Panc1 (cell line): ENCODE measurements at places on chromosomes 7 and 10. TPM values are rescaled to one million over a fixed set of nuclear protein-coding genes. Genes with fewer than 3 reads are reported as not detected.

GRCh38 chr10:24790599-24790998 is 66.9 kb upstream of the ARHGAP21 start:
- H3K27me3 ChIP-seq = no peaks in the 10 kb centered on the region
- H3K4me1 ChIP-seq = no peaks in the 10 kb centered on the region
- H3K36me3 ChIP-seq = no peaks in the 10 kb centered on the region
- no peak overlapping the region for H3K4me3 ChIP-seq
- no peak for DNase-seq

DNA sequence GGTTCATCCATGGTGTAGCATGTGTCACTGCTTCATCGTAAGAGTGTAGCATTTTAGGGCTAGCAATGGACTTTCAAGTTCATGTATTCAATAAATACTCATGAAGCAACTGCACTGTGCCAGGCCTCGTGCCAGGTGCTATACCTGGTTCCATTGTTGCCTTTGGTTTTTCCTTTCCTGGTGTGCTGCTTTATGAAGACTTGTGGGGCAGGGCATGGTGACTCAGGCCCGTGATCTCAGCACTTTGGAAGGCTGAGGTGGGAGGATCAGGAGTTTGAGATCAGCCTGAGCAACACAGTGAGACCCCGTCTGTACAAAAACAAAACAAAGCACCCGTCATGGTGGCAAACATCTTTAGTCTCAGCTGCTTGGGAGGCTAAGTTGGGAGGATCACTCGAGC is 2.2 kb upstream of the CPA4 start:
- no peaks in the 10 kb centered on the region for H3K4me1 ChIP-seq
- DNase-seq = no peak
- no peaks in the 10 kb centered on the region for H3K36me3 ChIP-seq
- no peaks in the 10 kb centered on the region for H3K27me3 ChIP-seq
- no peak overlapping the region for H3K4me3 ChIP-seq
- no peak overlapping the region for H3K27ac ChIP-seq

SPDYE9 gene
- total RNA-seq = not detected

- no peak for DNase-seq
- H3K27me3 ChIP-seq = no peaks in the 10 kb centered on the region
- 0 out of 2 replicates have a peak, but pooled peaks cover 2% of the 10 kb centered on the region for H3K4me1 ChIP-seq
- H3K4me3 ChIP-seq = no peak overlapping the region
- H3K27ac ChIP-seq = no peak overlapping the region
These were observed 23.0 kb downstream of the VSIR start for GRCh38 chr10:71750124-71750841.

NME8 gene
- not detected for total RNA-seq

GRCh38 chr10:126052171-126052570 is 155.8 kb downstream of the FANK1 start:
- no peak overlapping the region for H3K4me3 ChIP-seq
- DNase-seq = no peak
- H3K27ac ChIP-seq = no peak overlapping the region
- H3K36me3 ChIP-seq = no peaks in the 10 kb centered on the region
- no peaks in the 10 kb centered on the region for H3K4me1 ChIP-seq

GRCh38 chr10:20858292-20859124 is 38.6 kb downstream of the NEBL start:
- no peaks in the 10 kb centered on the region for H3K36me3 ChIP-seq
- H3K4me1 ChIP-seq = no peaks in the 10 kb centered on the region
- no peaks in the 10 kb centered on the region for H3K27me3 ChIP-seq
- no peak overlapping the region for H3K4me3 ChIP-seq

- H3K4me3 ChIP-seq = no peak overlapping the region
- peak overlapping the region; percentile 100 for H3K27ac ChIP-seq
- 0 out of 2 replicates have a peak, but pooled peaks cover 1% of the 10 kb centered on the region for H3K36me3 ChIP-seq
- no peaks in the 10 kb centered on the region for H3K27me3 ChIP-seq
These were observed 3.7 kb upstream of the UPP1 start for GRCh38 chr7:48085433-48085791.

DNA sequence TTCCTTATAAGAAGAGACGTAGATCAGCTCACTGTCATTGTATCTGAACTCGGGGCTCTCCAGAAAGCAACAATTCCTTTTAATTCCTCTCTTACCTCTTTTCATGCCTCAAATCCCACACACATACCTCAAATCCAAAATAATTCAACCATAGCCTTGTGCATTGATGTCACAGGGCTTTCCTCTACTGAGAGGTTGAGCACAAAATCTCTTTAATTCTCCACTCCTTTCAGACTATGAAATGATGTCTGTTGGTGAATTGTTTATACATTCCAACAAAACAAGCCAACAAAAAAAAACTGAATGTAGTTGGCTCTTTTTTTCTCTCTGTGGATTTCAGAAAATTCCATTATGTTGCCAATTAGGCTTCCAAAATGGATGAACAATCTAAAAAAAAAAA is 53.2 kb downstream of the BPGM start:
- H3K4me1 ChIP-seq = no peaks in the 10 kb centered on the region
- no peak overlapping the region for H3K27ac ChIP-seq
- H3K4me3 ChIP-seq = no peak overlapping the region
- peaks cover 2% of the 10 kb centered on the region for H3K27me3 ChIP-seq
- no peaks in the 10 kb centered on the region for H3K36me3 ChIP-seq

- DNase-seq = no peak
- no peaks in the 10 kb centered on the region for H3K36me3 ChIP-seq
- no peak overlapping the region for H3K4me3 ChIP-seq
- no peak overlapping the region for H3K27ac ChIP-seq
- no peaks in the 10 kb centered on the region for H3K4me1 ChIP-seq
These were observed 14.6 kb upstream of the FZD1 start for GRCh38 chr7:91249506-91250233.

DNA sequence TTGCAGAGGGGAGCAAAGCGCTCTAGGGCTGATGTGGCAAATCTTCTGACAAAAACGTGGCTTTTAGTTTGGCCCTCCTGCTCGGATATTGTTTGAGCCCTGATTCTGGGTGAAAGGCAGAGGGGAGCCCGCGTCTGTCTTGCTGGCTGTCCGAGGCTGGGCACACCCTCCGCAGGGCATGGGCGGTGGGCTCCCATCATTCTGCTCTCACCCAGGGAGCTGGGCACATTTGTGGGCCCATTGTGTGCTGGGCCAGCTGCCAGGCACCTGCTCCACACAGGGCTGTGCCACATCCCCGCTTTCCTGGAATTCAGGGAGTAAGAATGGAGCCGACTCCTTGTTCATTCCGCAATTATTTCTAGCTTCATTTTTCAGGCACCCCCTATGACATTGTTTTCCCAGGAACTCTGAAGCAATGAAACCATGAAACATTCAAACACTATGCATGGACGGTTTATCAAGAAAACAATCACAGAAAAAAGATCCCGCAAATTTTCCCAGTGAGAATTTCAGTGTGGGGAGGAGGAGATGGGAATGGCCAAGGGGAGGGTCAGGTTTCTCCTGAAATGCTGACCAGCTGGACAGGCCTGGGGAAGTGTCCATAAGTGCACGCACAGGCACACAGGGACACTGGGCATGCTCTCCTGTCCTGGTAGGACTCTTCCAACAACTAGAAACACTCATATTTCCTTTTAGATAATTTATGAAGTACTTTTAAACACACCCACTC is 341.1 kb downstream of the CXCL12 start:
- H3K27me3 ChIP-seq = peaks cover 7% of the 10 kb centered on the region
- DNase-seq = no peak
- no peaks in the 10 kb centered on the region for H3K36me3 ChIP-seq
- H3K4me1 ChIP-seq = no peaks in the 10 kb centered on the region
- H3K4me3 ChIP-seq = no peak overlapping the region

CDNF gene
- total RNA-seq = 0.39 TPM

GALNT17 gene
- not detected for total RNA-seq

DNA sequence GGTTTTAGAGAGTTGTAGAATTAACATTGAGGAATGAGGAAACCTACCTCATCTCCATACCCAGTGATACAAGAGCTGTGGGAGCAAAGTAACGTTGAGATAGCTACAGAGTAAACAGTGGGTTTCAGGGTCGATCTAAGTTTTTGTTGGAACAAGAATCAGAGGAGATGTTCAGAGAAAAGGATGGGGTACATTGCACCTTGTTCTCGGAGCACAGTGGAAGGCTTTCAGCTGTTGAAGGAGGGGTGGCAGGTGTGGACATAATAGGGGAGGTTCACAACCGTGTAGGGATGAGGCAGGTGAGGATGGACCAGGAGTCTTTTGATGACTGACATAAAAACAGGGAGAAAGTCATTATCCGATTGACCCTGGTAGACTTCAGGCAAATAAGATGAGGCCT is 121.7 kb downstream of the MLLT10 start:
- peaks cover 3% of the 10 kb centered on the region; the same call in 1 of the 2 replicates for H3K4me1 ChIP-seq
- no peak overlapping the region for H3K4me3 ChIP-seq
- H3K36me3 ChIP-seq = peaks cover 2% of the 10 kb centered on the region; the same call in 1 of the 2 replicates
- DNase-seq = no peak

DNA sequence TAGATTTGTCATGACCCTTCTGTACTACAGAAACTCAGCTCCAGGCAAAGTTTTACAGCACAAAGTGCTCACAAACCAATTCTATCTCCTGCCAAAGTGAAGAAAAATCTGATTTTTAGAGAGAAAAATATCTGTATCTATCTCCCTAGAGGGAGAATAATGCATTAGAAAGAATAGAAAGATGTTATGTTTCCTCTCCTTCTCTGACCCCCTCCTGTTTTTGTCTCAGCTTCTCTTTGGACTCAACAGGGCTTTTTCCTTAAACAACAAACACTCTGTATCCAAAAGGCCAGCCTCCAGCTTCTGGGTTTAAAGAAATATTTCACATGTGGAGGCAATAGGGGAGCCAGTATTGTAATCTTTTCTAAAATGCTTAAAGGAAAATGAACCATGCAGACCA is 627.4 kb downstream of the REEP3 start:
- H3K4me3 ChIP-seq = no peak overlapping the region
- no peaks in the 10 kb centered on the region for H3K4me1 ChIP-seq
- H3K27me3 ChIP-seq = no peaks in the 10 kb centered on the region
- H3K36me3 ChIP-seq = no peaks in the 10 kb centered on the region

HERC4 gene
- 119 TPM for total RNA-seq

- DNase-seq = no peak
- H3K27me3 ChIP-seq = no peaks in the 10 kb centered on the region
- no peaks in the 10 kb centered on the region for H3K4me1 ChIP-seq
- H3K27ac ChIP-seq = no peak overlapping the region
- no peaks in the 10 kb centered on the region for H3K36me3 ChIP-seq
- H3K4me3 ChIP-seq = no peak overlapping the region
These were observed 15.5 kb downstream of the MAPK8 start for GRCh38 chr10:48322017-48322416.

SPDYE11 gene
- total RNA-seq = not detected

DNA sequence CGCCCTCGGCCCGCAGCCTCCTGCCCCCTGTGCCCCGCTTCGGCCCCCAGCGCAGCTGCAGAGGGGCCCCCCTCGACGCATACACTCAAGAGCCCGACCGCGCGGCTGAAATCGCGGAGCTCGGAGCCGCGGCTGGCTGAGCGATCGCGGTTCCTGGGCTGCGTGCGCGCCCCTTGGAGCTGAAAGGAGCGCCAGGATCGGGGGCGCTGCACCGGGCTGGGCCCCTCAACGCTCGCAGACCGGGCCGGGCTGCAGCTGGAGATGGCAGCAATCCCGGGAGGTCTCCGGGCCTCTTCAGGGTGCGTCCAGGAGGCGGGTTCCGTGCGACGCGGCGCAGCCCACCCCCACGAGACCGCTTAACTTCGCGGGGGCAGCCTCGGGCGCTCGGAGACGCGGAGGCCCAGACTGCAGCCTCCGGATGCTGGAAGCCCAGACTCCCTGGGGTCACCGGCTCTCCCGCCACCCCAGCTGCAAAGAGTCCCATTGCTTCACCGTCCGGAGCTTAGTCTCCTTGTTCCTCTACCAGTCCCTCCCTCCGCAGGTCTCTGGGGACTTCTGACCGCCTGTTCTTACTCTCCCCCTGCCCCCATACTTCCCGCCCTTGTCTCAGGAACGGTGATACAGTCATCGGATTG is 73.0 kb upstream of the LRRC4 start:
- no peak for DNase-seq
- no peaks in the 10 kb centered on the region; the same call in 1 of the 2 replicates for H3K4me1 ChIP-seq
- peak overlapping the region; percentile 48 for H3K4me3 ChIP-seq
- no peak overlapping the region for H3K27ac ChIP-seq

HKDC1 gene
- total RNA-seq = 1.1 TPM

GRCh38 chr7:1907751-1908365 is 237.8 kb downstream of the ELFN1 start:
- DNase-seq = no peak
- no peaks in the 10 kb centered on the region for H3K27me3 ChIP-seq
- no peak overlapping the region for H3K27ac ChIP-seq
- H3K36me3 ChIP-seq = no peaks in the 10 kb centered on the region
- H3K4me3 ChIP-seq = no peak overlapping the region

- no peak overlapping the region for H3K27ac ChIP-seq
- no peaks in the 10 kb centered on the region for H3K36me3 ChIP-seq
- no peak for DNase-seq
- H3K27me3 ChIP-seq = no peaks in the 10 kb centered on the region
These were observed 774.1 kb upstream of the IGFBP3 start for GRCh38 chr7:46695051-46695708.

GRCh38 chr7:141397236-141398163 is 153.7 kb upstream of the AGK start:
- no peaks in the 10 kb centered on the region for H3K36me3 ChIP-seq
- no peak overlapping the region for H3K4me3 ChIP-seq
- no peaks in the 10 kb centered on the region; the same call in 1 of the 2 replicates for H3K27me3 ChIP-seq
- H3K4me1 ChIP-seq = no peaks in the 10 kb centered on the region

DNA sequence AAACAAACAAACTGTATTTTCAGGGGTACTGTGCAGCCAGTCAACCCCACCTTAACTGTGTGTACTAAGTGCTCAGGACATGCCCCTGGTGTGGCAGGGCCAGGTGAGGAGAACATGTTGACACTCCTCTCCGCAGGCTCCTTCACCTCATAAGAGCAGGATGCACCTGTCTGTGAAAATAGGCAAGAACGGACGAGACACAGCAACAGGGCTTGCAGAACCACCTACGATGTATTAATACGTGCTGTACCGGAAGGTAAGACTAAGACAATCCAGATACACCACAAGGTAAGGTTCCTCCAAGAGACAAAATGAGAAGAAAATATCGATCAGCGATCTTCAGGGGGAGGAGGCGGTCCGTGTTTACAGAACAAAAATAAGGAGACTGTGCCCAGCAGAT is 65.8 kb upstream of the CAMK2B start:
- H3K36me3 ChIP-seq = peaks cover 4% of the 10 kb centered on the region; the same call in 1 of the 2 replicates
- no peaks in the 10 kb centered on the region for H3K4me1 ChIP-seq
- H3K27ac ChIP-seq = no peak overlapping the region
- DNase-seq = no peak

- DNase-seq = no peak
- H3K27me3 ChIP-seq = no peaks in the 10 kb centered on the region
- H3K36me3 ChIP-seq = no peaks in the 10 kb centered on the region
- H3K4me3 ChIP-seq = no peak overlapping the region
These were observed 29.9 kb downstream of the POLL start for GRCh38 chr10:101558204-101558603.

TUBB8 gene
- total RNA-seq = 0.08 TPM

- DNase-seq = no peak
- H3K4me1 ChIP-seq = no peaks in the 10 kb centered on the region
- no peaks in the 10 kb centered on the region for H3K27me3 ChIP-seq
- H3K36me3 ChIP-seq = no peaks in the 10 kb centered on the region
These were observed 154.3 kb downstream of the GNAT3 start for GRCh38 chr7:80357530-80357929.

- no peaks in the 10 kb centered on the region for H3K36me3 ChIP-seq
- H3K4me3 ChIP-seq = no peak overlapping the region
- H3K27me3 ChIP-seq = peaks cover 2% of the 10 kb centered on the region; the same call in 1 of the 2 replicates
These were observed 17.3 kb upstream of the PNLIPRP3 start for GRCh38 chr10:116410351-116410750.
